ENCODE measurements at places on chromosomes 16 and 17.
A peak's percentile ranks its signal among the peaks of the same experiment; 100 is the strongest.

DNA sequence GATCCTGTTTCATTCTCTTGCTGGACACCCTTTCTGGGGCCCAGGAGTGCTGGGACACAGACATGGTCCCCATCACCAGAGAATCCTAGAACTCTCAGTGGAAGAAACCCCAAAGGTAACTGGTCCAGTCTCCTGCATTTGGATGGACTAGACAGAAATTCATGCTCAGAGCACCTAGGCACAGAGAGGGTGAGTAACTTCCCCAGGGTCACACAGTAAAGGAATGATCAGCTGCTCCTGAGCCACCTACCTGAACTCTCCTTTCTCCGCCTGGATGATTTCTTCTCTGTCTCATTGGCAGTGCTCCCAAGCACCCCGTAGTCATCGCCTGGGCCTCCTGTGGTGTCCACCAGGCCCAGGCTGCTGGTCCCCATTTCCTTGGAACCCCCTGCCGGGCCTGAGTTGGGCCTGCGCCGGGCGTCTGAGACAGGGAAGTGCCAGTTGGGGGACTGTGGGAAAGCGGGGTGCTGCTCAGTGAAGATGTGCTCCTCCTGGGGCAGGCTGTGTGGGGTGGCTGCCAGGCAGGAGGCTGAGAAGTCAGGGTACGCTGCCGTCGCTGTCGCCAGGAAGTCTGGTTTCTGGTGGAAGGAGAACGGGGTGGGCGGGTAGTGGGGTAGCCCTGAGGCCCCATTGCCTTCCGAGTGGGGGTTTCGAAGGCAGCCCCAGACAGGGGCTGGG is 767 bp downstream of the MEOX1 start:
- DNase-seq, result no peak

GRCh38 chr16:57692636-57693035 is 2.0 kb upstream of the DRC7 start:
- no peak for DNase-seq

DNA sequence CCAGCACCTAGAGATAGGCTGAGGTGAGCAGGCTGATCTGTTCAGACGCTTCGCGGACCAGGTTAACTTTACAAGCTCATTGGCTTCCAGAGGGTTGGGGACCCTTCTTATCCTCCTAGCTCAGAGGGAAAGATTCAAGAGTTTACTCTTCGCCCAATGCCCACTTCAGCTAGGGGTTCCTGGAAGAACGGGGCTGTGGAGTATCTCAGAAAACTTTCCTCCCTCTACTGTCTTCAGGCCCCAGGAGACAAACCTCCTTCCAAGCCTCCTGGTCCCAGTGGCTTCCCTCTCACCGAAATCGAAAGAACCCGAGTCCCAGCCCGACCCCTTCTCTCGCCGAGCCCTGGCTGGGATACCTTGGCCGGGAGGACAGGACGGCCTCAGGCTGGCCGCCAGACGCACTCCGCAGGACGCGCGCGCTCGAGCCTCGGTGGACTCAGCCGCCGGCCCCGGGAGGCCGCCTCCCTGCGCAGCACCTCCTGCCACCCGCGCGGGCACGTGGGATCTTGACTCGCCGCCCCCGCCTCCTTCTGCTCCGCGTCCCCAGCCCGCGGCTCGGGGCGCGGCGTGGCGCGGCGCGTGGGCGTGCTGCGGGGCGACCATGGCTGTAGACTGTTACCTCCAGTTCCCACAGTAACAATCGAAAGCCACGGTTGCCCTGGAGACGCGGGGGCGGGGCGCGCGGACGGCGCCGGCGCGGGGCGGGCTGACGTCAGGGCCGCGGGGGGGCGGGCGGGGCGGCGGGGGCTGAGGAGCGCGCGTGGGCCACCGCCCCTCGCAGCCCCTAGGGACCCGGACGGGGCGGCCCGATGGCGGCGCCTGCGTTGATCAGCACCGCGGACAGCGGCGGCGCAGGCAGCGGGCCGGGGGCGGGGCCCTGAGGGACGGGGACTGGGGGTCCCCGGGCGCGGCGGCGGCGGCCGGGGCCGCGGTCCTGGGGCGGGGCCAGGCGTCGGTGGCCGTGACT is 5.3 kb upstream of the HIC1 start:
- DNase-seq, result peak; percentile 69

DNA sequence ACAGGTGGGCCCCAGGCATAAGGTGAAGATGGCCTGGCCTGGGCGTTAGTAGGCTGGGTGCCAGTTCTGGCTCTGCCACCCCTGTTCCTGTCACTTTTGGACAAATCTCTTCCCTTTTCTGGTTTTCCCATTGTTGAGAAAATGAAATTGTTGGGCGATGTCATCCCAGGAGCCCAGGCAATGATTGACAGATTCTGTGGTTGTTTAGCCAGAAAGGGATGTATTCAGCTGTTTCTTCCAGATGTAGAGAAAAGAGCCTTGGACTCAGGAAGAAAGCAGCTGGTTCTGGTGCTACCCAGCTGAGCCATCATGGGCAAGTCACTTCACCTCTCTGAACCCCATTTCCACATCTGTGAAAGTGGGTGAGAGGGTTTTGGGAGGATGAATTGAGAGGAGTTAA is 60.1 kb upstream of the MRTFB start:
- no peak for DNase-seq

DNA sequence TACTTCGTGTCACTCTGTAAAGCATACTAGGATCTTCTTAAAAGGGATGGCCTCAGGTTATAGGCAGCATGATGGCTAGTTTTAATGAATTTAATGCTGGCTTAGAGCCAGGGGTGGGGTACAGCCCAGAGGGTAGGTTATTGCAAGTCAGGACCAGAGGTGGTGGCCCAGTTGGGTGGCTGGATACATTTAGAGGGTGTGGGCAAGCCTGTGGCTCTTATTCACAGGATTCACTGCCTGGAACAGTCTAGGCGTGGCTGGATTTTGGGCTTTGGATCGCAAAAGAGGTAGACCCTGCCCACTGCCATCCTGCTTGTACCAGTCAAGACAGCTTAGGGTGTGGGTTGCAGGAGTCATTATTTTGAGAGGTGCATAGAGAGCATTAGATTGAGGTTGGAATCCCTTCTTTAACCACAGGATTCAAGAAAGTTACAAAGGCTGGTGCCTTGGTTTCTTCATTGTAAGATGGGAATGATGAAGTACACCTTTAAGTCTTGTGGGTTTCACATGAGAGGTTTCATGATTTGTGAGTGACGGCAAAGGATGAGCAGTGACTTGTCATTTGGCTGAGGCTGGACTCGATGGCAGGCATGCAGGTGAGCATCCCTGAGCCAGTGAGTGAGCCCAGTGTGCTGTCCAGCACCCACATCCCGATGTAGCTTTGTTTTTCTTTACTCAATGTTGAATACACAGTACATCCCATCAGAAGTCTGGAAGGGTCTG is 85.2 kb downstream of the KSR1 start:
- DNase-seq, result no peak

DNA sequence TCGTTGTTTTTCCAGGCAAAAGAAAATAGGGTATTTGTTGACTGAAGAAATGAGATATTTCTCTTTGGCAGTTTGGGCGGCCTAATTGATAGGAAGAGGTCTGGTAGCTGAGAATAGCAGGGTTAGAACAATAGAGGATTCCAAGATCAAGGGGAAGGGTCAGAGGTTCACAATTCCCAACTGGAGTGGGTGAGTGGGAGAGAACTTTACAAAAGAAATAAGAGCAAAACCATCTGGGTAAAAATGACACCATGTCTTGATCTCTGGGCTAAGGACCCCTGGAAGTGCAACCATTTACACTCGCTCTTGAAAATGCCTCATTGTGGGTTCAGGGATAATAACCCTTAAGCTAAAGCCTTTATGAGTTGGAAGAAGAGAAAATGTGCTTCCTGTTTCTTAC is 180.5 kb downstream of the CDH13 start:
- no peak for DNase-seq

DNA sequence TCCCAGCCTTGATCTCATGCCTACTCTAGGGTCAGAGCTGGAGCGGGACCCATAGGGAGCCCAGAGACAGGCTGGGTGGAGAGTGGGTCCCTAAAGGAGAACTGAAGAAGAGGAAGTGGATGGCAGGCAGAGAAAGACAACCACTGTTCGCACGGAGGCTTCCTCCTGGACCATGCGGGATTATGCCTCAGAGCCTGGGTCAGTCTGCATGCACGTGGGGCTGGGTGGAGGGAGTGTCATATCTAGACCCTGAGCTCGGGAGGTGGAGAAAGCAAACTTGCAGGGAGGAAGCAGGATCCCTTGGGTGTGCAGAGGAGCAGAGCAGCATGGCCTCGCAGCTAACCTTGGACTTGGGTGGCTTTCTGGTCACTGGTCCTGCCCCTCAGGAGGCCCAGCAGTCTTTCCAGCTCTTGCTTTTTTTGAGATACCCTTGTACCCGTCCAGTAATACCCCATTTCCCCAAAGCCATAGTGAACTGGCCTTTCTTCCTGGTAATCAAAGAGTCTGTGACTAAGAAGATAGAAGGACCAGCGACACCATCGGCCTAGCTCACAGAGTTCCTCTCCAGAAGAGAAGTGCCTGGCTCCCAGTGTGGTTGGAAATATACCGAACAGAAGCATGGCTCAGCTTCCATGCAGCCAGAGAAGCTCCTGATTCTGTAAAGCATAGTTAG is 344.2 kb downstream of the CPPED1 start:
- no peak for DNase-seq

- no peak for DNase-seq
These were observed 224.5 kb downstream of the ZNF423 start for GRCh38 chr16:49631187-49632041.

DNA sequence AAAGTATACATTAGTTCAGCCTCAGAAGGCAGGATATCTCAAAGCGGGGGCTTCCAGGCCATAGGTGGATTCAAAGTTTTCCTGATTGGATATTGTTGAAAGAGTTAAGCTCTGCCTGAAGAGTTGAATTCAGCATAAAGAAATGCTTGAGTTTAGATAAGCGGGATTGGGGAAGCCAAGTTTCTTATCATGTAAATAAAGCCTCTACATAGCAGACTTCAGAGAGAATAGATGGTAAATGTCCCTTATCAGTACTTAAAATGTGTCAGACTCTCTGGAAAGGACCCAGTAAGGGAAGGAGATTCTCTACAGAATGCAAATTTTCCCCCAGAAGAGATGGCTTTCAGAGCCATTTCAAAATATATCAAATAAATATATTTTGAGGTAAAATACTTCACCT is 423.5 kb downstream of the SHISA9 start:
- DNase-seq, result peak; percentile 6

DNA sequence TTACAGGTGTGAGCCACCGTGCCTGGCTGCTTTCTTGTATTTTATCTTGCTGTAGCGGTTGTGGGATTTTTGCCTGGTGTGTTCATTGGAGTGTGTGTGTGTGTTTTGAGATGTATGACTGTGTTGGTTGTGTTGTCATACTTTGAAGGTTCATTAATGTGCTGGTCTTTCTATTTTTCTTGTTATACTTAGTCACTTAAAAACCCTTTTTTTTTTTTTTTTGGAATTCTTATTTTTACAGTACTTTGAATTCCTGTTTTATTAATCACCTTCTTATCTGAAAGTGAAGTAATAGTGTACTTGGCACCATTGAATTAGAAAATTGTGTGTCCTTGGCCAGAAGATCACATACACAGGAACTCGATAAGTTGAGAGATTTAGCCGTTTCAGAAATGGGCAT is 30.2 kb downstream of the TENT4B start:
- DNase-seq, result no peak

DNA sequence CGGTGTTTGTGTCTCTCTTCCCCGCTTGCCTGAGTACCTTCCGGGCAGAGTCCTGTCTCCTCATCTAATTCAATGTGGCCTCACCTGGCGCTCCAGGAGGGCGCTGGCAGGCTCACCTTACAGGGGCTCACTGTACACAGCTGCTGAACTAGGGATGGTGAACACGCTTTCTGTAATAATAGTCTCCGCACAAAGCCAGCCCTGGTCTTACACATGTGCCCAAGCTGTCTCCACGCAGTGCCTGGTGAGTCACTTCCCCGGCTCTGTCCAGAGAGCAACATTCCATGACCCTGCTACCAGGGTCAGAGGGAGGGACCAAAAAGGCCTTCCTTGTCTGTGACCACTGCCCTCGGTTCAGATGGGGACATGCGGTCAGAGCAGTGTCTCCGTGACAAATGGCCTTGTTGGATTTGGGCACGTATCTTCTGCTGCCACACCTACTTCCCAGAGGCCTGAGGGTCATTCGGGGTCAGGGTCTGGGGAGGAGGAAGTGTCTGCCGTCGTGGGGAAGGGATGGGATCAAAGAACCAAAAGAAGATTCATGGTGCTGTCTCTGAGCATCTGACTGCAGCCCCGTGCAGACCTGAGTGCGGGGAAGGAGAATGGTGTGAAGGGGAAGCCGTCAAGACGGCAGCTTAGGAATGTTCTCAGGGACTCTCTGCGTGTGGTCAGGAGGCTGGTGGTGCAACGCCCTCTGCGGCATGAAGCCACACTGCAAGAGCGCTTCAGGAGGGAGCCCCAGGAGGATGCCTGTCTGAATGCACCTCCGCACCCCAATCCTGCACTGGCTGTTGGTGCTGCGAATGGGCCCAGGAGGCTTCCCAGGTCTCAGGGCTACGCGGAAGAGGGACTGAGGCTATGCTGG is 68.8 kb downstream of the IL21R start:
- no peak for DNase-seq

DNA sequence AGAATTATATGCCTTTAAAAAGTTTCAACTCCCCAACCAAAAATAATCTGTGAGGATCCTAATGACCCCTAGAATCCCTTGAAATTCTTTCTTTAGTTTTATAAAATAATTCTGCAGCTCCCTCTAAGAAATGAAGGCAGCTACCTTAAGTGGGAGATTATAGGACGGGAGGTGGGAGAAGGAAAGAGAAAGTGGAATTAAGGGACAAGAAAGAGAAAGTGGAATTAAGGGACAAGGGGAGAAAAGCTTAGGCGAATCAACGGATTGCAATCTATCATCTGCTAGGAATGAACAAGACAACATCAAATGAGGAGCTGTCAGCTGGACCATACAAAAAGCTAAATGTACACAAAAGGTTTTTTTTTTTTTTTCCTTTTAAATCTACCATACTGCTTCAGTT is 262.0 kb downstream of the ZFHX3 start:
- no peak for DNase-seq

DNA sequence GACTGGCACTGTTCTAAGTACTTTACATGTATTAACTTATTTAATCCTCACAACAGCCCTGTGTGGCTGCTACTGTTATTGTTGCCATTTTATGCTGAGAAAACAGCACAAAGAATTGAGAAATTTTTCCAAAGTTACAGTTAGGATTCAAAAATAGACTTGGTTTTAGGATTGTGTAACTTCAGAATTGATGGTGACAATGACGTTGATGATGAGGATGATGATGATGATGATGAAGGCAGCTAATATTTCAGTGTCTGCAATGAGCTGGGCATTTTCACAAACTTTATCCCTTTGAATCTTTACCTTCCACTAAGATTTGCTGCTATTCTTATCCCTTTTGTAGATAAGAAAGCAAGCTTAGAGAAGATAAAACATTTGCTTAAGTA is 22.1 kb downstream of the PRKCB start:
- no peak for DNase-seq

- peak; percentile 33 for DNase-seq
These were observed 109.3 kb upstream of the TNRC6C start for GRCh38 chr17:77849239-77849638.

- DNase-seq, result peak; percentile 65
These were observed 14.3 kb downstream of the KPNB1 start for GRCh38 chr17:47663912-47664623.

- no peak for DNase-seq
These were observed 41.4 kb upstream of the CLEC18A start for GRCh38 chr16:69909760-69910159.

GRCh38 chr17:29384901-29385300 is 5.3 kb upstream of the TAOK1 start:
- DNase-seq, result no peak

- no peak for DNase-seq
These were observed 69.1 kb downstream of the SRCIN1 start for GRCh38 chr17:38536661-38537060.

Data from hematopoietic multipotent progenitor cell treated with erythropoietin and hydrocortisone succinate and interleukin-3 and kit ligand, for 8 days (in vitro differentiated cells).